ENCODE measurements at places on chromosomes 3 and 15.
A peak's percentile ranks its signal among the peaks of the same experiment; 100 is the strongest.

GRCh38 chr3:72180405-72180804 is 395.5 kb upstream of the PROK2 start:
- ATAC-seq: no peak

DNA sequence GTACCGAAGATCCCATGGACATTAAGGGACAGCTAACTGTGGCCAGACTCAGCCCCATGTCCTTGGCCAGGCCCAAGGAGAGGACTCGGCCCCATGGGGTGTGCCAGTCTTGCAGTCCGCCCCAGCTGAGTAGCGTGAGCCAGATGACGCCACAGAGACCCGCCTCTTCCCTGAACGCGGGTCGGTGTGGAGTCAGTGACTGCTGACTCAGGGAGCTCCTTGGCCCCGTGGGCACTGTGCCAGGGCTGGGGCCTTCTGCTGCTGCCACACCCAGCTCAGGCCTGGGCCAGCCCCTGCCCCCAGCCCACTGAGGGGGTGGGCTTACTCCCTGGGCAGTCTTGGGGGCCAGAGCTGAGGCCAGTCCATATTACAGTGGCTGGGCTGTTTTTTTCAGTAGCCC is 52.8 kb downstream of the PLXNA1 start:
- peak; percentile 91 for ATAC-seq

DNA sequence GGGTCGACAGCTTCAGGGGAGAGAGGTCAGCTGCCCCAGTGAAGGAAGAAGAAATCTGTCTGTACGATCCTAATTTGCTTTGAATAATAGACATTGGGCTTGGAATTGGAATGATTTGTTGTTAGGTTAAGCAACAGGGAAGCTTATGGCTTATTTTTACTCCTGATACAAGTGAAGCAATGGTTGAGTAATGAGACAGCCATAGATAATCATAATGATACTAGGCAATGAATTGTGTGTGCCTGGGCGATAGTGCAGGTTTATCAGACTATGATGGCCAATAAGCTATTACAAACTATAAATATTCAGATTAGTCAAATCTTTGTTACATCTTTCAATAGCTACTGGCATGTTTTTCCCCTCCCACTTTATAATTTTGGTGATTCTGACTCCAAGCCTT is 140.9 kb upstream of the CDIN1 start:
- ATAC-seq: no peak

DNA sequence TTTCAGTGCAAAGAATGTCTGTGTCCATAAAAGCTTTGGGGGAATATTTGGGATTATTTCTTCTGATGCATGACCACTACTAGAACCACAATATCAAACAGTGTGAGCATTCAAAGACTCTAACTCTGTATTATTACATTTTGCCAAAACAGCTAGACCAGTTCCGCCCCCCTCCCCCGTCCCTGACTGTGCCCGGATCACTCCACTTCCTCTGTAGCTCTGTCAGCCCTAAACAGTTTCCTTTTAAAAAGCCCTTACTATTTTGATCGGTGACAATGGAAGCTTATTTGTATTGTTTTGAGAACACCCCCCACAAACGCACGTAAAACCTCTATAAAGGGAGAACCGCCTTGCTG is 36.6 kb upstream of the EPHB3 start:
- peak; percentile 42 for ATAC-seq

DNA sequence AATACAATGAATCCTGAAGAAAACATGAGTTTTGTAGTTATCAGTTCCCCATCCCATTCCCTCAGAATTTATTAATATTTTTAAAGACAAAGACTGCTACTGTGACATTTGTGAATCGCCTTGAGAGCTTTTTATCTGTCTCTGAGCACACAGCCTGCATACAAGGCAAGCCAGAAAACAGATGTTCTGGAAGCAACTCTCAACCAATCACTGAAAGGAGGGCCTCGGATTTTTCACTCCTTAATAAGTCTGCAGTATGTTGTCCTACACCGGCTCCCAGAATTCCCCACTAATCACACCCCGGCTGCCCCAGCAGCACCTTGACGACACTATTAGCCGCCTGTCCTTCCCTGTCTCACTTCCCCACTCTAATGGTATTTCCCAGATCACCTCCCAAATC is 138.5 kb downstream of the ZNF621 start:
- ATAC-seq: no peak

- ATAC-seq: no peak
These were observed 140.2 kb downstream of the TPRA1 start for GRCh38 chr3:127450331-127450730.

- ATAC-seq: no peak
These were observed 13.5 kb downstream of the ZNF774 start for GRCh38 chr15:90365414-90366055.

DNA sequence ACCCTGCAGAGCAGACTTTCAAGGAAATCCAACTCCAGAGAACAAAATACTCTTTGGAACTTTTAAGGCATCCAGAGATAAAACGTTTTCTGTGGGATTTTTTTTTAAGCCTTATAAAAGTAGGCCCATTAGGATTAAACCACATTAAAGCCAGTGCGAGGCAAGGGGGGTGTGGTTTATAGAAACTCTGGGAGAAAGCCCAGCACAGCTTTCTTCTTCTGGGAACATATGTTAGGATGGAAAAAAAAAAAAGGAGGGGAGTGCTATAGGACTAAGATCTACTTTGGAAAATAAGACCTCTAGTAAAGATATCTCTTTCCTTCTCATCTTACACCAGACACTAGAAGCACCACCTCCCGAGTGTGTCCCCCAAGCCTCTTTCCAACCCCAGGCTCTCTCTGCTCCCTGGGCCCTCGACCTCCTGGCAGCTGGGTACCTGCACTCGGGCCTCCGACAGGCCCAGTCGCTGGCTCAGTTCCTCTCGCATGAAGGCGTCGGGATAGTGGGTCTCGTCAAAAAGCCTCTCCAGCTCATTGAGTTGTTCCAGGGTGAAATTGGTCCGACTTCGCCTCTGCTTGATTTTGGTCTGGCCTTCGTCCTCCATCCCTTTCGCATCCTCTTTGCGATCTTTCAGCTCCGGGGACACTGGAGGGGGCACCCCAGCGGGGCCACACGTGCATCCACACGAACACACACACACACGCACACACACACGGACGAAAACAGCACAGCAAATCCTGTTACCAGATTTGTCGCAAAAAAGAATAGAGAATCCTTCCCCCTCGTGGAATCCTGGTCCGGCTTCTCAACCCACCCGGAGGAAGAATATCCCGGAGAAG is 3.8 kb downstream of the SHOX2 start:
- no peak for ATAC-seq

DNA sequence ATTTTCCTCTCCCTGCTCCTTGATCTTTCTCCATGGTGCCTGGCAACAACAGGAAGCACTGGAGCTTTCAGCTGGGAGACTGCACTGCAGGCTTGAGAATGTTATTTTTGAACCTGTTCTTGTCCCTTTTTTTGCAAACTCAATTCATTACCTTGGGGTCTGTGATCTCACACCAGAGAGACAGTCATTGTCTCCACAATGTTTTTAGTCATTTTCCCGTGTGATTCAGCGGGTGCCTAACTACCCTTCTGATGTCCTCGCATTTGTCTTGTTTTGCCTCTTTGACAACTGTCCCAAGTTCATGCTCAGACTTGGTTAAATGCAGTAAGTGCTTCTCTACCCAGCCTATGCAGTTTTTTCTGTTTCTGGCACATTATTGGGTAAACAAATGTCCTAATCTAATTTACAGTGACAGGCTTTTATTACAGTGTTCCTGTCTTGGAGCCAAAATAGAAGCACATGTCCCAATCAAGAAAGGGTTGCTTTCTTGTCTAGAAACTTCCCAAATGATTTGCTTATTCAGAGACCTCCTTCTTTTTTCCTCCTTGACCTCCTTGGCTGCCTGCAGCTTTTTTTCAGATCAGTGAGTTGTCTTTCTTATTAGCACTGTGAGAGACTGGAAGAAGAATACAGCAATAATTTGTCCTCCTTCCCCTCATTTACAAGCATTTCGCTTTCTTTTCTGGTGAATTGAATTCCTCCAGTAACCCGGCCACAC is 162.4 kb downstream of the NSUN3 start:
- no peak for ATAC-seq

DNA sequence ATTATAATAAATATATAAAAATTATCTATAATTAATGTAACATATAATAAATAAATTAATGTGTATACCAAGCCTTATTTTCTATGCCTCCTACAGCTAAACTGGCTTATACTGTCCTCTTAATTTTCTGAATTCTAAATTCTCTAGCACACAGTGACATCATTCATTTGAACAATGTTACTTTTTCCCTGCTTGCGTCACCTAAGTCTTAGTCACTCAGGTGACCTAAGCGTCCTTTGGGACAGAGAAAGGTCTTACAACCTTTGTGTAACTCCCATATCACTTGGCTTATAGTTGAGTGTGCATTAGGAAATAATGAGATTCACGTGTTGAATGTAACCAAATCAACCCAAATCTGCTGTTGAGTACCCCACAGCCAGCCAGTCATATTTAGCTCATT is 48.5 kb upstream of the KCNMB2 start:
- no peak for ATAC-seq

DNA sequence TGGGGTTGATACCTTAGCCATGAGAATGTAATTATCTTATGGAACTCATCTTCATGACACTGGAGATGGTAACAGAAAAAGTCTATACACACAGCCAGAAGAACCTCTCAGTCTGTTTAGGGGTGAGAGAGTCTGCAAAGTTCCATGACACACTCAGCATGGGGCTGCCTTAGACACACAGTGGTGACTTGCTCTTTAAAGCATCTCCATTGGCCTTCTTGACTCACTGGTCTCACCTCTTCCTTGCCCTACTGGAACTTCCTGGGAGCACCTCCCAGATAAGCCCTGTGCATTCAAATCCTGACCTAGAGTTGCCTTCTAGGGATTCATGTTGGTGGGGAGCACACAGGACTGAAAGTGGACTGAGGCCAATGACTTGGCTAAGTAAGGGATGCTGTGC is 9.3 kb downstream of the MAGI1 start:
- peak; percentile 73 for ATAC-seq

DNA sequence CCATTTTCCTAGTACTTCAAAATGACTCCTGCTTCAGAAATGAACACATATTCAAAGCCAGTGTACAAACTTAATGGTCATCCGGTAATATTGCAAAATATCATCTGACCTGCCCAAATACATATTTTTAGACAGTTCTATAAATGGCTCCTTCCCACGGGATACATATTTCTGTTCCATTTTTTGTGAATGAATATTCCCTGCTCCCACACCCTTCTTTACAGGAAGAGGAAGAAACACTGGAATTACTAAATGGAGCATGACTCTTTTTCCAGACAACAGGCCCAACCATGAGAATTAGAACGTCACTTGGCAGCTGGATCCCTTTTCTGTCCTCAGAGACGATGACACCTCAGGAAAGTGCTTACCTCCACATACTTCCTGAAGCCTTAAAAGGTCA is 38.0 kb upstream of the CBLB start:
- ATAC-seq: peak; percentile 65

GRCh38 chr3:150333477-150333876 is 74.6 kb upstream of the TSC22D2 start:
- no peak for ATAC-seq

DNA sequence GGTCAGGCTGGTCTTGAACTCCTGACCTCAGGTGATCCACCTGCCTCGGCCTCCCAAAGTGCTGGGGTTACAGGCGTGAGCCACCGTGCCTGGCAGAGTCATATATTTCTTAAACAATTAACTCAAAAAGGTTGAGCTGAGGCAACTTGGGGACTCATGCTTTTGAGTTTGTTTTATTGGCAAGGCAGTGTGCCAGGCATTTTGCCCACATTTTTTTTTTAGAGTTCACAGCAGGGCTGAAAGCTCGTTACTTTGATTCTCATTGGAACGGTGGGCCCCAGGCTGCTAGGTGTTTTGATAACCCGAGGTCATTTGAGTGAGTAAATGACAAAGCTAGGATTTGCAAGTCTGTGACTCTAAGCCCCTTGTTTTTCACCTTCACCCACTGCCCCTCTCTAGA is 76.2 kb downstream of the CCK start:
- ATAC-seq: no peak

GRCh38 chr3:81080608-81081007 is 680.8 kb downstream of the GBE1 start:
- ATAC-seq: no peak

GRCh38 chr3:183560607-183561006 is 5.1 kb upstream of the KLHL6 start:
- peak; percentile 40 for ATAC-seq

DNA sequence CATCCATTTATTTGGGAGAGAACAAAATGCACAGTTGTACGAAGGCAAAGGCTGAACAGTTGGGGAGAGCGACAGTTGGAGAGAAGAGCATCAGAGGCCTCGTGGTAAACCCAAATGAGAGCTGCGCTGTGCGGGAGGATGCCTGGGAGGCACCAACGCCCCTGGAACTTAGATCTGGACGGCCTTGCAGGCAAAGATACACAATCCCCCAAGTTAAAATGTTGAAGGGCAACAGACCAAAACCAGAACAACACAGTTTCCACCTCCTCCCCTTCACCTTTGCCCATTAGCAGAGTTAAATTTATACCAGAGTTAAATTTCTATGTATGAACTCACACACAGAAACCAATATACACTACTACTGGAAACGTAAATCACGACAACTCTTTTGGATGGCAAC is 339.6 kb downstream of the RORA start:
- ATAC-seq: no peak

GRCh38 chr3:45790596-45790995 is 5.7 kb downstream of the SLC6A20 start:
- ATAC-seq: no peak

DNA sequence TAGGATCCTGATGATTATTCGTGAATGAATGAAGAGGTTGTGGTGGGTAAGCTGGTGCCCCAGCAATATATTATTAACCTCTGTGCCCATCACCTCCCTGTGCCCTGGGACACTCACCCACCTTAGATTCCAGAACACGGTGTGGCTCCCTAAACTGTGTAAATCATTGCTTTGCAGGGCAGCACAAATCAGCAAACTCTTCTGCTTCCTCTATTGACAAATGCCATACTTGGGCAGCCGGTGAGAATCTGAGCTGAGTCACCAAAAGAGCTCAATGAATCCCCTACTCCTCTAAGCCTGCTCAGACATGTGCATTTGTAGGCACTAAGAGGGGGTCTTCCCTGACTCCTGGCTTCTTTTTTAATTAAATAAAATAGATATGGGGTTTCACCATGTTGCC is 15.7 kb downstream of the UQCC5 start:
- peak; percentile 62 for ATAC-seq

- ATAC-seq: no peak
These were observed 233.8 kb downstream of the NTRK3 start for GRCh38 chr15:88022716-88023115.

- ATAC-seq: no peak
These were observed 37.0 kb downstream of the GOLM2 start for GRCh38 chr15:44325568-44325967.

- no peak for ATAC-seq
These were observed 25.0 kb downstream of the SLC7A14 start for GRCh38 chr3:170560717-170561382.

DNA sequence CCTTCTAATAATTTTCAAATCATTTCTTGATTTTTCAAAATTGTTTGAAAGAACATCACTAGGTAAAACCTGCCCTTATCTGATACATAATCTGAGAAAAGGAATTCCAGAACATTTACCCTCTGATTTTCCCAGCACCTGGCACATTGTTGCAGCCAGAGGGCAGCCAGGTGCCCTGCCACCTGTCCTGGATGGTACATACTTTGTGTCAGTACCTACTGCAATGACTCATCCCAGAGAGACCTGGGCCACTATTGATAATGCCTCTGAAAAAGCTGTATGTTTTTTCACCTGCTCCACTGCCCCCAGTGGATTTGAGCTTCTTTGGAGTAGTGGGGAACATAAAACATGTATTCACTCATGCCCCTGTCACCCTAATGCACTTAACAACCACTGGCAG is 648.9 kb upstream of the GBE1 start:
- ATAC-seq: no peak
